Pons (tissue), 1 donor: ENCODE measurements at places on chromosomes 3 and 15.

DNA sequence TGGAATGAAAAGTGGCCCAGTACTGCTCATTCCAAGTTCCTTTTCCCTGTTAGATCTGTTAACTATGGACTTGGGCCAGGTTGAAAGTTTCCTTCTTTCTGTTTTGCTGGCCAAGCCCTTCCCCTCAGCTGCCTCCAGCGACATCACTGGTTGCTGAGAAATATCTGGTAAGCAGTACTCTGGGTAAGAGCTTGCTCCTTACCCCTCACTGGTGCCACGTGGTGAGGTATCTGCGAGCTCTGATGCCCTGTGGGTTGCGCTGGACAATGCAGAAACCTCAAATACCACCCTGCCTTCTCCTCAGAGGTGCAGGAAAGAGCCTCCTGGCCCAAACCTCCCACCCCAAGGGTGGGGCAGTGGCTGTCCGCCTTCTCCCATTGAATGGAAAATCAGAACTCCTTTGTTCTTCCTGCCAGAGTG lies 42.9 kb upstream of the APH1B start:
- DNase-seq: peak; percentile 58

DNA sequence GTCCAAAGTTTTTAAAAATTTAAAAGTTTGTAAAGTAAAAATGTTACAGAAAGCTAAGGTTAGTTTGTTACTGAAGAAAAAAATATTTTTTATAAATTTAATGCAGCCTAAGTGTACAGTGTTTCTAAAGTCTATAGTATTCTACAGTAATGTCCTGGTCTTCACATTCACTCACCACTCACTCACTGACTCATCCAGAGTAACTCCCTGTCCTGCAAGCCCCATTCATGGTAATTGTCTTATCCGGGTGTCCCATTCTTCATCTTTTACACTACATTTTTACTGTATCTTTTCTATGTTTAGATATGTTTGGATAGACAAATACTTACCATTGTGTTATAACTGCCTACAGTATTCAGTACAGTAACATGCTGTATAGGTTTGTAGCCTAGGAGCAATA lies 36.7 kb upstream of the ATP10A start:
- no peak for DNase-seq

GRCh38 chr15:99399061-99399460 lies 147.8 kb downstream of the LRRC28 start:
- no peak for DNase-seq

- DNase-seq: no peak
These were observed 11.8 kb upstream of the UACA start for GRCh38 chr15:70775160-70775559.

- DNase-seq: no peak
These were observed 5.6 kb upstream of the TNIK start for GRCh38 chr3:171465763-171466162.

- no peak for DNase-seq
These were observed 82.9 kb upstream of the BOC start for GRCh38 chr3:113128386-113129015.

GRCh38 chr15:63381301-63382204 lies at the start of gene CA12:
Gene CA12, minus strand, starts transcription at chr15:63381846. Its CDS starts 126 bp downstream, at chr15:63381720.
- no peak for DNase-seq

- no peak for DNase-seq
These were observed 10.6 kb upstream of the PCSK6 start for GRCh38 chr15:101499863-101500713.

- DNase-seq: no peak
These were observed 176.4 kb upstream of the UBE2E1 start for GRCh38 chr3:23629181-23629894.

DNA sequence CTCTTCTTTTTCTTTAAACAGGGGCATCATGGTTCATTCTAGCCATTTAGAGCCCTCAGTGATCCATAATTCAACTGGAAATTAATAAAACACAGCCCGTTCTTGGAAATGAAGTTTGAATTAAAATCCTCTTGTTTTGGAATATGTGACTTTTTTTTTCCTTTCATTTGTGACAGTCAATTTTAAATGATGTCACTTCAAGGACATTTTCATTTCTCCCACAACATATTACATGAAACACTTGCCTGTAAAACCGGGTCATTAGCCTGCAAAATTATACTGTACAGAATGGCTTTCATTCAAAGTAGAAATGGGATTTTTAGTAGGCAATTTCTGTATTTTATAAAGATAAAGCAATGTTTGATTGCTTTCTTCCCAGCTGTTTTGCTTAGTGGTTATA lies 789 bp upstream of the SEMA6D start:
- DNase-seq: no peak

DNA sequence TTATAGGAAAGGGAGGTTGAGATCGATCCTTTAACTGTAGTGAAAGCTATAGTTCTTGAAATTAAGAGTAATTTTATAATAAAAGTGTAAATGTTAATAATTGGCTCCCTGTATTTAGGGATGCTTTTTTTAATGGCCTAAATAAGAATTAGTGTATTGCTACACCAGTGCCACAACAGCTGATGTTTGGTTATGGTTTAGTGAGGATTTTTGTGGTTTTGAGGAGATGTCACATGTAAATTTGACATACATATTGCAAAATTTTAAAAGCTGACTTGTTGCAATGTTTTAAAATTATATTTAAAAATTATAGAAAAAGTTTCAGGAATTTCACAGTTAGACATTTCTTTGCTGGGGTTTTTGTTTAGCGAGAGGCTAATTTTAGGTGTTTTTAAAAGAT lies 3.9 kb downstream of the TSC22D2 start:
- DNase-seq: no peak

- DNase-seq: no peak
These were observed 112.8 kb downstream of the CHDH start for GRCh38 chr3:53733446-53733845.

- DNase-seq: peak; percentile 75
These were observed 32.6 kb downstream of the PLS1 start for GRCh38 chr3:142628801-142629200.

DNA sequence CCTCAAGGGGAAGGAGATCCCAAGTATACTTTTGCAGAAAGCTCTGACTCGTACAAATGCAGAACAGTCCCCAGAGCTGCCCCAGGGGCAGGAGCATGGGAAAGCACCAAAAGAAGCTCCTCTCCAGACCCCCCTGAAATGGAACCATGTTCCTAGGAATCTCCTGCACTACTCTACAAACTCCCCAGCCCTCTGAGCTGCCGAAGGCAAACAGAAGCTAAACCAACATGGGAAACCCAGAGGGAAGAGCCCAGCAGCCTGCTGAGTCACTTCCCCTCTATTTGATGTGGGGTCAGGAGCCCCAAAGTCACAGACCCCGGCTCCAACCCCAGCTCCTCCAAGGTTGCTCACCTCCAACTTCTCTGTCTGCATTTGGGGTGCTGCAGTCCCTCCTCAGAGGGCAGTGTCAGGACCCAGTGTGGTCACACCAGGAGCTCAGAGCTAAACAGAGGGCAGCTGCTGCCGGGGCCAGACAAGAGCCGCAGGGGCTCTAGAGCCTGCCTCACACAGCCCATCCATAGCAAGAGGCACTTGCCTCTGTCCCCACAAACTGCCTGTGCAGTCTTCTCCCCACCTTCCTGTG lies 3.8 kb upstream of the PLXNA1 start:
- no peak for DNase-seq

- no peak for DNase-seq
These were observed 278.1 kb upstream of the PLSCR5 start for GRCh38 chr3:146883288-146883687.

DNA sequence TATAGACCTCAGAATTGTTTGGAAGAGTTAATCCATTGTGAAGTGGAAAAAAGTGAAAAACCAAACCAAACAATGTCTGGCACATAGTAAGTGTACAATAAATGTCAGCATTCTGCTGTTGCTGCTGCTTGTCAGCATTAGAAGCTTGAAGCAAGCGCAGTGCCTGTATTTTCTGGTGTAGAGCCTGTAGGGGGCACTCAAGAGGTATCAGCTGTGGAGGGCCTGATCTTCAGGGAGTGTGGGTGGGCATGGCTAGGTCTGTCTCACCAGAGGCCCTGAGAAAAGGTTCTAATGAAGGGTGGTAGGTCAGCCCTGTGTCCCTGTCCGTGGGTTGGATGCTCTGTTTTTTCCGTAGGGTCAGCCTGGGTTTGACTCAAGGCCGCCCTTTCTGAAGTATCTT lies 3.6 kb downstream of the ADAMTSL3 start:
- no peak for DNase-seq

DNA sequence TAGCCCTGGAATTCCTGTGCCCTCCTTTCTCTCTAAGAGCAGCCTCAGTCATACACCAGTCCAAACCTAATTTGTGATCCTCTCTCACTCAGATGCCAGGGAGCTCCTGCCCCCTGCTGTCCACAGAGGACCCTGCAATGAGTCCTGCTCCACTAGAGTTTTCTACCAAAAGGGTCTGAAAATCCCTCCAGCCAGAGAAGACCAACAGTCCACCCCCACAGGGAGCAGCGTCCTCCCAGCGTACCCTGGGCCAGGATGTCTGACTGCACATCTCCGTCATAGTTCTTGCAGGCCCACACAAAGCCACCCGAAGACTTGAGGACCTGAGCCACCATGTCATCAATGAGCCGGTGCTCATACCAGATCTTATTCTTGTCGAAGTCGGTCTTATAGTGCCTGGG lies 15.4 kb downstream of the IDH2 start:
- DNase-seq: no peak

DNA sequence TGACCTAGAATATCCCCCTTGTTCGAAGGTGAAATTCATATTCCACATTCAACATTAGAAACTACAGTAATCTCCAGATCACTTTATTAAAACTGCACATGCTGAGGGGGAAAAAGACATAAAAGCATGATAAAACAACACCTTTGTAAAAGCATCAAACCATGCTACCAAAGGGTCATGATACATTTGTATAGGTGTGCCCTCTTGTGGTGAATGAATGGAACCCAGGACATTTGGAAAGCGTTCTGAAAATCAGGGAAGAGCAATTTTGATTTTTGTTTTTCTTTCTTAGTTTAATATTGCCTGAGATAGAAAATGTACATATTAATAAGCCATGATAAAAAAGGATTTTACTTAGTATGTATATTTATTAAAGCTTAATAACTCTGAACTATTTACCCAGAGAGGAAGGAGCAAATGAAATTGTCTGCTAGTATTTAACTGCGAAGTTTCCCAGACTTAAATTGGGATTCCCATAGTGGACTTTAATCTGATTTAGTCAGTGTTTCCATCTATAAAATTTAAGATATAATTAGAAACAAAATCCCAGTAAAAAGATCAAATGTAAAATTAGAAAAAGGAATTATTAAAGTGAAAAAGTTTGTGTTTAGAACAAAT lies 105.8 kb upstream of the ARL6 start:
- peak; percentile 45 for DNase-seq

DNA sequence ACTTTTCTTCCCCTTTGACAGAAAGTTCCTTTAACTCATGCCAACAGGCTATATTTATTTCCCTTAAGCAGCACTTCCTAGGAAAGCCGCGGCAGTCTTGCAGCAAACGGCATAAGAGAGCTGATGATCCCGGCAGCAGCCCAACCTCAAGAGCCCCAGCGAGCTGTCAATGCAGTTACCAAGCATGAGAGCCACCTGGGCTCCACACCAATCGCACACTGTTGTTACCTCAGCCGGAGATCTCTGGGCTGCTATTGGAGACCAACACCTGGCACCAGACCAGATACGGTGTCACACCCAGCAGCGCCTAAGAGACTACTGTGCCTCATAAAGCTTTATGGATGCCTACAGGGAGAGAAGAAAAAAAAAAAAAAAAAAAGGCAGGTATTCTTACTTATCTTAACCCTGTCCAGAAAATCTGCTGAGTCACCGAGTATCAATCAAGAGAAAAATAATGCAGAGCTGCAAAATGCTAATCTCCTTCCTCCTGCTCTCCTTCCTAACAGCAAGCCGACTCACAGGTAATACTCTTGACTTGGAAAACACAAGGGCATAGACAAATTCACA lies 11.7 kb downstream of the ABCC5 start:
- DNase-seq: peak; percentile 63

DNA sequence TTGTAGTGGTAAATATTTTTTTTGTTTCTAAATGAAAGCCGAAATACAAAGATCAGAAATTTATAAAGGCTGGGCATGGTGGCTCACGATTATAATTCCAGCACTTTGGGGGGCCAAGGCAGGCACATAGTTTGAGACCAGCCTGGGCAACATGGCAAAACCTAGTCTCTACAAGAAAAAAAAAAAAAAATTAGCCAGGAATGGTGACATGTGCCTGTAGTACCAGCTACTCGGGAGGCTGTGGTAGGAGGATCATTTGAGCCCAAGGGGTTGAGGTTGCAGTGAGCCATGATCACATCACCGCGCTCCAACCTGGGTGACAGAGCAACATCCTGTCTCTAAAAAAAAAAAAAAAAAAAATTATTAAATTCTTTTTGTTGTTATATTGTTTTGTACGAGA lies 6.9 kb downstream of the DENND4A start:
- no peak for DNase-seq

DNA sequence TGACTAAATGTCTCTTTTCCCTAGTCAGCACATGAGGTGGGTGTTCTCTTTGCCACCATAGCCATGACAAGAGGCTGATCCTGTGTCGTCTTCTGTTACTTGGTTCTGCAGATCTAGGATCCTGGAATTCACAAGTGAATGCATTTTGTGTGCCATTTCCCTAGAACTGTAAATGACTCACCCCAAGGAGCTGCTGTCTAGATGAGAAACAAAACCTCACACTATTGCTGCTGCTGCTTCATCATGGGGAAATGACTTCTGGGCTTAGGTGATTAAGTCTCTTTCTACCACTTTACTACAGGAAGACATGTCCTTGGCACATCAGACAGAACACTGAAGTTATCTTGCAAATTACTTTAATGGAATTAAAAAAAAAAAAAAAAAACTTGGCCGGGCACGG lies 54.9 kb downstream of the SLCO3A1 start:
- DNase-seq: no peak

DNA sequence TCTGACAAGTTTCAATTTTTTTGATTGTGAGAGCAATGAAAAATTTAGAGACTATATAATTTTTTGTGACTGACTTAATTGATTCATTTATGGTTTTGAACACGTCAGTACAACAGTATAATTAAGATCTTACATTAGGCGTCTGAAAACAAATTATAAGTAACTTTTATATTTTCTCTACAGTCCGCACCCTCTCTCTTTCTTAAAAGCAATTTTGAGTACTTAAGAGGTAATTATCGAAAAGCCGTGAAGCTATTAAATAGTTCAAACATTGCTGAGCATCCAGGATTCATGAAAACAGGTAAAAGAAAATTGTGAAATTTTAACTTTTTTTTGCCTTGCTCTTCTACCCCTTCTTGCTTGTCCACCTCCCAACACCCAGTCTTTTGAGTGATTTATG lies 34.9 kb downstream of the CNOT10 start:
- no peak for DNase-seq

DNA sequence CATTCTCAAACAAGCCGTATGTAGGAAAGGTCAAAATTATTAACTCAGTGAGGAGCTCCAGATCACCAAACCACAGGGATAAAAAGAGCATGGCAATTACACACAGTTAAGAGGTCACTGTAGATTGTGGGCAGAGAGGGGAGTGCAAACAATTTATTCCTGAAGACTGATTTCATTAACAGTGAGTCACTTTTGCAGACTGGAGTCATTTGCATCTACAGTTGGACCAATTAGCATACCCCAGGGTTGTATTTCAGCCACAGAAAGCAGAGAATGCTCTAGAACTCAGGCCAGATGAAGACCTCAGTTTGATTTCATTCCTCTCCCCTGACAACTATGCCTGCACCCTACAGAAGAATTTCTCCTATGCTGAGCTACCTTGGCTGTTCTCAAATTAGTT lies 40.1 kb downstream of the SETMAR start:
- DNase-seq: no peak
